ENCODE measurements at places on chromosomes 6 and 20.

- DNase-seq, result no peak
These were observed 22.9 kb downstream of the HLA-DRA start for GRCh38 chr6:32462609-32463008.

DNA sequence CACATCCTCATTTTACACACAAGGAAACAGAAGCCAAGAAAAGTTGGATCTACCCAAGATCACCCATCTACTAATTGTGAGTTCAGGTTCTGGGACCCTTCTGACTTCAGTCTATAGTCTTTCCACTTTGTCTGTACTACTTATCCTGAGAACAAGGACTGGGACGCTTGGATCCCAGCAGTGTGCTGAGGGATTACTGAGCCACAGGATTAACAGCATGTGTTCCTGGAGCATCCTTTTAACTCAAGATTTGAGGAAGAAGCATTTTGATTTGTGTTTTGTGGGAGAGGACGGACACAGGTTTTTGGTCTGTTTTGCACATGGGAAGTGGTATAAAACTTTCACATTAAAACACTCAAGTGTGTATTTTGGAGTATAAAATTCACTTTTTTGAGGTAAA is 4.4 kb downstream of the ENPP4 start:
- no peak for DNase-seq

GRCh38 chr6:53199156-53199555 is 50.5 kb upstream of the GCM1 start:
- no peak for DNase-seq

- DNase-seq, result no peak
These were observed 884.5 kb upstream of the GJE1 start for GRCh38 chr6:141248021-141248799.
